ENCODE measurements at places on chromosomes 3 and 15.

DNA sequence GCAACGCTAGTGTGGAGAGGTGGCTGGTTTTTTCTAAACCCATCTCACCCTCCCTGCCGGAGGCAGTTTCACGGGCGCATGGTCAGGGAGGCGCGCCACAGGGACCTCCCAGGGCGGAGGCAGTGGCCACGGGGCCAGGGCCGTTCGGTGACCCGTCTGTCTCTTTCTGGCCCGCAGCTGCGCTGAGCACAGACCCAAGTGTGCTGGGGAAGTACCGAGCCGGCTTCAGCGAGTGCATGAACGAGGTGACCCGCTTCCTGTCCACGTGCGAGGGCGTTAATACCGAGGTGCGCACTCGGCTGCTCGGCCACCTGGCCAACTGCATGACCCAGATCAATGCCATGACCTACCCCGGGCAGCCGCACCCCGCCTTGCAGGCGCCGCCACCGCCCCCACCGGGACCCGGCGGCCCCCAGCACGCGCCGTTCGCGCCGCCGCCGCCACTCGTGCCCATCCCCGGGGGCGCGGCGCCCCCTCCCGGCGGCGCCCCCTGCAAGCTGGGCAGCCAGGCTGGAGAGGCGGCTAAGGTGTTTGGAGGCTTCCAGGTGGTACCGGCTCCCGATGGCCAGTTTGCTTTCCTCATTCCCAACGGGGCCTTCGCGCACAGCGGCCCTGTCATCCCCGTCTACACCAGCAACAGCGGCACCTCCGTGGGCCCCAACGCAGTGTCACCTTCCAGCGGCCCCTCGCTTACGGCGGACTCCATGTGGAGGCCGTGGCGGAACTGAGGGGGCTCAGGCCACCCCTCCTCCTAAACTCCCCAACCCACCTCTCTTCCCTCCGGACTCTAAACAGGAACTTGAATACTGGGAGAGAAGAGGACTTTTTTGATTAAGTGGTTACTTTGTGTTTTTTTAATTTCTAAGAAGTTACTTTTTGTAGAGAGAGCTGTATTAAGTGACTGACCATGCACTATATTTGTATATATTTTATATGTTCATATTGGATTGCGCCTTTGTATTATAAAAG, 1.8 kb downstream of the HES1 start:
- peak; percentile 23 for DNase-seq

DNA sequence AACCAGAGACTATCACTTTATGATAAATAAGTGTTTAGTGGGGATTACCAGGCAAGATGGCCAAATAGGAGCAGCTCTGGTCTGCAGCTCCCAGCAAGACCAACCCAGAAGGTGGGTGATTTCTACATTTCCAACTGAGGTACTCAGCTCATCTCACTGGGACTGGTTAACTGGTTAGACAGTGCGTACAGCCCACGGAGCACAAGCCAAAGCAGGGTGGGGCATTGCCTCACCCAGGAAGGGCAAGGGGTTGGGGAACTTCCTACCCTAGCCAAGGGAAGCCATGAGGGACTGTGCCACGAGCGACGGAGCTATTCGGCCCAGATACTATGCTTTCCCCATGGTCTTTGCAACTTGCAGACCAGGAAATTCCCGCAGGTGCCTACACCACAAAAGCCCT, 171.0 kb downstream of the CTNNB1 start:
- DNase-seq: no peak

DNA sequence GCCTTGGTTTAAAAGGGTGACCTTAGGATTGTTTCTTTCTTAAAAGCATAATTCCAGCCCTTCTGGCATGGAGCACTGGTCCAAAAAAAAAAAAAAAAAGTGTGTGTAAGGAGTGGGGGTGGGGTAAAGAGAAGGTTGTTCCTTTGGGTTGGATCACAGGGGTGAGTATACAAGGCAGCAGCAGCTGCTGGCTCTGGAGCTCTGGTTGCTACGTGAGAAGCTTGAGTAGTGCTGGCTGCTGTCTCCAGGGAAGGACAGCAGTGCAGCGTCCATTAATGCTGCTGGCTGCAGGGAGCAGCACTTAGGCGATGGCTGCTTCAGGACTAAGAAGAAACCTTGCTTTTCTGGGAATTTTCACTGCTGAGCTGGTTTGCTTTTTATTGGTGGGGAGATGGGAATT, 2.3 kb downstream of the SETD5 start:
- DNase-seq: peak; percentile 59

GRCh38 chr15:50275908-50276307, 10.4 kb upstream of the HDC start:
- DNase-seq: no peak

DNA sequence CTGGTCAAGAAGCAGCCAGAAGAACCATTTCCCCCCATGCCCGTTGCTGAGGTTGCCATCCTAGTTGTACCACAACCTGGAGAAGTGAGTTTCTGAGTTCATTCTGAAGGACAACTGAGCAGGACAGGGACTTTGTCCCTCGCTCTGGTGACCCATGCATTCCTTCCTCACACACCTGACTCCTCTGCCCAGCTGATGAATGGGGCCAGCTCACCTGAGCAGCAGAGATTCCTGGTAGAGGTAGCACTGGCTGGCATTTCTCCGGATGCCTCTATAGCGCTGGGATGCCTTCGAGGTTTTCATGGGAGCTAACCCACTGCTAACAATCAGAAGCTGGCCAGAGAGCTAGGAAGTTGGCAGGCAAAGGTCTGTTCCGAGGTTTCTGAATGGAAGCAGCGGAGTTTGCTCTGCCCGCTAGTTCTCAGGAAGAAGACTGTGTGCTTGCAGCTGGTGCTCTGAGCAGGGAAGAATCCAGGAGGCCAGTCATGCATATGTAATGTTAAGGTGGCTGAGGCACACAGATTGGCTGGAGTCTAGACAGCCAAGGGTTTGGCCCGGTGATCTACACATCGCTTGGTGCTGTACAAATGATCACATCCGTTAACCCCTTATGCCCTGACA, at the start of gene TMC3:
Gene TMC3 (minus strand): TSS at position 439 of the 621 bp plus-strand sequence. CDS start 136 bp downstream, at position 303.
- no peak for DNase-seq

- DNase-seq: no peak
These were observed 140.7 kb upstream of the NSMCE3 start for GRCh38 chr15:29410338-29410737.

- DNase-seq: no peak
These were observed 8.4 kb upstream of the RTP1 start for GRCh38 chr3:187188931-187189330.

Data from NCI-H510A treated with DMSO at 0.1 percent for 48 hours (cell line).